ENCODE measurements at places on chromosomes 5 and 9. TPM values are rescaled to one million over a fixed set of nuclear protein-coding genes. Genes with fewer than 3 reads are reported as not detected.
A peak's percentile ranks its signal among the peaks of the same experiment; 100 is the strongest.

DNA sequence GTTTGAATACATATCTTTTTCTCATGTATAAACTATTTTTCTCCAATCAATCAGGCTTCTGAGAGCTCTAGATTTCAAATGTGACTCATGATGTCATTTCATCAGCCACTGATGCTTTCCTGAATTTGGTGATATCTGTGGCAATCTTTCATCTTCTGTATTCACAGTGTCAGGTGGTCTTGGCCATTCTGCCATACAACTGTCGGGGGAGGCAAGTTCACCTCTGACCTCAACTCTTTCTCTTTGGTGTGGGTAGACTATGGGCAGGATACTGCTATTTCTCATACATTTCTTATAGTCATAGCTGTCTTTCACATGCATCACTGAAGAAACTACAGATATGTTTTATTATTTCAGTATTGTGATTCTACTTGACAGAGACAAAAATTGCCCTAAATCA is 414.1 kb upstream of the MEF2C start:
- no peak for DNase-seq

DNA sequence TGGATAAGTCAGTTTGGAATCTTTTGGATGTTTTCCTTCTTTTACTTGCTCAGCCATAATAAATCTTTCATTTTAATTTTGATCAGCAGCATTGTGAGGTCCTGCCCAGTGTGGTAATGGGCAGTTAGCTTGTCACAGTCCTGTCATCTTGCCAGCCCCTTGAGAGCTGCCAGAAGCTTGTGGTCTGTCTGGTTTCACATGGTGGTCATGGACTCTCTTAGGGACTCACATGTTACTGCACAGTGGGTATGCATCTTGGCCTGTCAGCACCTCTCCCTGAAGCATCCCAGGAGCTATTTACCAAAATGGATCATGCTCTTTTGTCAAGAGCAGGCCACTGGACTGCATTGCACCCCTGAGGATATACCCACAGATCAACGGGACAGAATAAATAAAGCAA is 60.3 kb downstream of the DAPK1 start:
- DNase-seq, result peak; percentile 93

DNA sequence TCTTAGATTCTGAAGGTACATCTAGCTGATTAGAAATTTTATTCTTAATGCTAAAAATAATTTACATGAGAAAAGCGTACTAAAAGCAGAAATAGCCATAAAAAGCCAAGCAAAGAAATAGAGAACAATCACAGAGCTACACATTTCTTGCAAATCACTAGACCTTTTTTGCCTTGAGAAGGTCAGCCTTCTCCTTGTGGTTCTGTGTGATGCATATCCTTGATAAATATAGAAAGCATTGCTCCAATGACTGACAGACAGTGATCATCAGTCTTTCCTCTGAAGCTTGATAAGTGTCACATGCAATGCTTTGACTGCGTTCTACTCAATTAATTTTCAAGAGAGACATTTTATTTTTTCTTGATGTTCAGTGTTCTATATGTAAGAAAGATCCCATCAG is 226.9 kb downstream of the CEMIP2 start:
- no peak for DNase-seq

DNA sequence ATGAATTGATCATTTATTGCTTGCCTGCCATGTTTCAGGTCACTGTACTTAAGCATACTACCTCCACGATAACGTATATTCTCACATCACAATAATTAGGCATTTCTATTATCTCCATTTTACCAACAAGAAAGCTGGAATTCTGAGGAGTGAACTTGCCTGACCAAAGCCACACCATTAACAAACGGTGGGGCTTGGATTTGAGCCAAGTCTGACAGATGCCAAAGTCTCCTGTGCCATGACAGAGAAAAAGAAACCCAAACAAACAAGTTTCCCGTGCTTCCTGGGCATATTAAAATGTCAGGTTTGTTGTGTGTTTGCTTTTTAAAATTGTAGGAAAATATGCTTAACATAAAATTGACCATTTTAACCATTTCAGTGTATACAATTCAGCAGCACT is 40.8 kb upstream of the KCNV2 start:
- peak; percentile 54 for DNase-seq

GRCh38 chr9:117335837-117336433 is 78.9 kb downstream of the ASTN2 start:
- no peak for DNase-seq

GRCh38 chr5:173488144-173488543 is 128.3 kb downstream of the BOD1 start:
- no peak for DNase-seq

DNA sequence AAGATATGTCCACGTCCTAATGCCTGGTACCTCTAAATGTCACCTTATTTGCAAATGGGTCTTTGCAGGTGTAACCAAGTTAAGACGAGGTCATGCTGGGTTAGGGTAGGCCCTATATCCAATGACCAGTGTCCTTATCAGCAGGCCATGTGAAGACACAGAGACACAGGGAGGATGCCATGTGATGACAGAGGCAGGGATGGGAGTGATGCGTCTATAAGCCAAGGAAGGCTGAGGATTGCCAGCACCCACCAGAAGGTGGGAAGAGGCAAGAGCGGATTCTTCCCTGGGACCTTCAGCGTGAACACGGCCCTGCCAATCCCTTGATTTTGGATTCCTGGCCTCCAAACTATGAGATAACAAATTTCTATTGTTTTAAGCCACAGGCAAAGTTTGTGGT is 123.4 kb upstream of the CXCL14 start:
- DNase-seq, result no peak

DNA sequence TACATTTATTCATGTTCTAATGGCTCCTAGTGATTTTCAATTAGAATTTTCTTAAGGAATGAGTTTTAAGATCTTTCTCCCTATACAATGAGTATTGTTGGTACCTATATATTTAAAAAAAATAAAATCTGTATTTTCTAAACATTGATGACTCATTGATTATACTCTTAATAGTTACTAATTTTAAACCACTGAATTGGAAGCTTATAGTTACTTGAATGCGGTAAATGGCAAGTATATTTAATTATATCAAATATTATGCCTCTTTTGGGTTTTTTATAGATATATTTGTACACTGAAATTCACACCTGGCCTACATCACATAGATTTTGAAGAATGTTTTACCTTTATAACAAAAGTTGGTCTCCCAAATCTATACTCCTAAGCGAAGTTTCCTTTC is 38.9 kb upstream of the ALDH1A1 start:
- DNase-seq, result no peak

Gene AIF1L
- 75.4 TPM for total RNA-seq

Gene LCN2
- not detected for total RNA-seq

All from myocyte (in vitro differentiated cells).